AG08396 (cell line): ENCODE measurements at places on chromosomes 1 and 21.

GRCh38 chr1:119593805-119594204 is 54.3 kb downstream of the ZNF697 start:
- no peak for DNase-seq

DNA sequence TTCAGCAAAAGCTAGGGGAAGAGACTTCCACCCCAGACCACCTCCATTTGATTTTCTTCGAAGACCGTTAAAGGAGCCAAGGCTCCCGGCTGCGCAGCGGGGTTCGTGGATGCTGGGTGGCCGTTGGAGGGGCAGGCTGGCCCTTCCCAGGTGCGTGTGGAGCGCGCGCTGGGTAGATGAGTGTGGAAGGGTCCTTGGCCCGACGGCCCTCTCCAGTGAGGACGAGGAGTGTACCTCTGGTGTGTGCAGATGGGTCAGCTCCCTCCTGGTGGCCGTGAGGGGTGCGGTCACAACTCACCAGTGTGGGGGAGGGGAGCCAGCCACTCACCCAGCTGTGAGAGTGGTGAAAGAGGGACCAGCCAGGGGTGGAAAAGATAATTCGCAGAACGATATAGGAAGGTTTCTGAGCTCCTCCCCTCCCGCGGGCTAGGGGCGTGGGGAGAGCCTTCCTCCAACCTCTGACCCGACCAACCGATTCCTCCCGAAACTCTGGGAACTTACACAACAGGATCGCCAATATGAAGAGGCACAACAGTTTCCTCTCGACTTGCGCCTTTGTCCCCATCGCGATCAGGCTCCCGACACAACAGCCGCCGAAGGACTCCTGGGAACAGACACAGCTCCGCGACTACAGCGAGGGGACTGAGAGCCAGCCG is at the start of gene F11R:
F11R (minus strand) TSS at position 644 of the 656 bp plus-strand sequence; CDS start at position 565, 79 bp downstream.
- DNase-seq, result no peak

DNA sequence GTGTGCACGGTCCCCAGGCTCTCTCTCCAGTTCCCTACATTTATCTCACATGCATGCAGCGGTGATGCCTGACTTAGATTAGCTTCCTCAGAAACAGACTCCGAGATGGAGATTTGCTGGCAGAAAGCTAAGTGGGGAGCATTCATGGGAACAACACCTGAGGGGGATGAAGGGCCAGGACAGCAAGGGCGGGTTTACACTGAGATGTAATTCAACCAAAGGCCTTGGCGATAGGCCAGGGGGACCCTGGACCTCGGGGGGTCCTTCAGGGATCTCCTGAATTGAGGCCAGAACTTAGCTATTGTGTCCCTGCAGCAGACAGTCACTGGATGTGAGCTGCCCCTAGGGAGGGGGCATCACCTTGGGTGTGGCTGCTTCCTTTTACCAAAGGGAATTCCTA is 246.1 kb upstream of the CSF3R start:
- DNase-seq, result no peak

- DNase-seq, result no peak
Measured at GRCh38 chr1:6420454-6421042, 829 bp upstream of the HES2 start.

GRCh38 chr1:12616709-12617373 is 1.2 kb downstream of the DHRS3 start:
- DNase-seq, result no peak

- DNase-seq, result no peak
Measured at GRCh38 chr1:226686440-226687425, 52.3 kb downstream of the ITPKB start.

- no peak for DNase-seq
Measured at GRCh38 chr1:98048751-98049325, 128.0 kb upstream of the DPYD start.

GRCh38 chr21:31354604-31355443 is 10.8 kb upstream of the TIAM1 start:
- no peak for DNase-seq

GRCh38 chr1:152646656-152647055 is 16.5 kb upstream of the LCE2D start:
- DNase-seq, result peak; percentile 12

GRCh38 chr1:15526021-15526489 is 593 bp upstream of the DNAJC16 start:
- DNase-seq, result no peak

GRCh38 chr1:1088801-1089680 is 14.9 kb upstream of the RNF223 start:
- DNase-seq, result no peak

- no peak for DNase-seq
Measured at GRCh38 chr1:88216441-88216840, 467.6 kb upstream of the PKN2 start.

- no peak for DNase-seq
Measured at GRCh38 chr1:27623327-27624212, 11.4 kb downstream of the FGR start.

DNA sequence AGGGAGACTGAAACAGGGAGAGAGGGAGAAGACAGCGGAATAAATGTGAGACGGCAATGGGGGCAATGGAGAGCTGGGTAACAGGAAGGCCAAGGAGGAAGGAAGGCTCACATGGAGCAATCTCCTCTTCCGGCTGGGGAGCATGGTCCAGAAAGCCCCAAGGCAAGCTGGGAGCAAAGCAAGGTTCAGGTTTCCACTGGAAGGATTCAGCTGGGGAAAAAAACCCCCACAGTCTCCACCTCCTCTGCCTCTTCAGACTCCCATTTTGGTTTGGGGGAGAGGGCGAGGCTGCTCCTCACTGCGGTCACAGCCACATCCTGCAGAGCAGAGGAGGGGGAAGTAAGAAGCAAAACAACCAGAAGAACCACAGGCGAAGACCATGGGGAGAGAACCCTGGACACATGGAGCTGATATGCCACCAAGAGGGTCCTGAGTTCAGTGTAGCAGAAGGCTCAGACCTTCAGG is 650 bp downstream of the TNFAIP8L2 start:
- DNase-seq, result no peak

DNA sequence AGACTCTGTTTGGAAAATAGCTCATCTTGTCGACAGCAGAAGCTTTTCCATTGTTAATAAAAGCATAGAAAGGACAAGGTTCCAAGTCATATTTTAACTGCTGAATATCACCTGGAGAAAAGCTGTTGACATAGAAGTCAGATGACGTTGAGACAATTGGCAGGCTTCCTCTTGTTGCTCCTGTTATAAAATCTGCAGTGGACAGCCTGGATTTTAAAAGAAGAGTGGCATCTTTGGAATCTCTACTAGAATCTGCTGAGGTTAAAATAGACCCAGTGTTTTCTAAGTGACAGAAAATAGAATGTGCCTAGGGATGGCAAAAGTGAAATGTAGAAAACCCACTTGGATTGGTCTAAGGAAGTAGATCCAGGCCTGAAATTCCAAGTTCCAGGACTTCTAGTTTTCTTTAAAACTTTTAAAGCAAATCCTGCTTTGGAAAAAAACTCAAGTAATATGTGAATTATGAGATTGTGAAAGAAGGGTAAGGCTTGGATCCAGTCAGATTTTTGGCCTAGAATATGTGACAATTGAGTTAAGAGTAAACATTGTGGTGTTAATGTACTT is 53.6 kb upstream of the NEXN start:
- DNase-seq, result no peak

- DNase-seq, result no peak
Measured at GRCh38 chr21:44425895-44426662, 29.2 kb upstream of the LRRC3 start.

- DNase-seq, result no peak
Measured at GRCh38 chr1:247060771-247061170, 17.8 kb downstream of the ZNF670 start.

DNA sequence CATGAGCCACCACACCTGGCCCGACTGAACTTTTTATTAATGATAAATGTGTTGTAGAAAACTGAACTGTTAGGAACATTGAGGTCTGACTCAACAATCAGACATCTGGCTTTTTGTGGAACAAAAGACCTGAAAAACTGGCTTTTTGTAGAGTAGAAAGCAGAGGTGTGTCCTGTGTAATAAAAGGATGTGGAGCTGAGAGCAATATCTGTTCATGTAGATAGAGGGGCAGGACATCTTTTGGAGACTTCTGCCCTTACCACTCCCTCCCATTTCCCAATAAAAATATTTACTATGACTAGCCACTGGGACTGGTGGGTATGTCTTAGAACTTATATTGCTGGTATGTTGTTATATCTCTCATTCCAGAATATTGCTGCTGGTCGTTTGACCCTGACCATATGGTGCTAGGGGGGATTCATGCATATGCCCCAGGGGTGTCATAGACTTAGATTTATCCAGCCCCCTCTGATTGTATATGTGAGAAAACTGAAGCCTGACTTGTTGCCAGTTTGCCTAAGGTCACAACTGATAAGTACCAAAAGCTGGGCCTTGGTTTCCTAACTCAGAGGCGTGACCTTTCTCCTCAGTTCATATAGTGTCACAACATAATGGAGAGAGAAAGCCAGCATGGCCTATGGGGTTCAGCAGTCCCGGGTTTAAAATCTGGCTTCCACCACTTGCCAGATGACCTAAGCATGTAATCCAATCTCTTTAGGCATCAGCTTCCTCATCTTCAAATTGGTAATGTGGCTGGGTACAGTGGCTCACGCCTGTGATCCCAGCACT is 33.5 kb upstream of the PIGV start:
- no peak for DNase-seq

- DNase-seq, result no peak
Measured at GRCh38 chr1:223496883-223497282, 103.7 kb downstream of the CCDC185 start.

GRCh38 chr21:41854426-41854995 is 24.6 kb downstream of the PRDM15 start:
- no peak for DNase-seq

GRCh38 chr1:161510477-161510876 is 5.2 kb downstream of the FCGR2A start:
- no peak for DNase-seq

- DNase-seq, result no peak
Measured at GRCh38 chr1:32920833-32921232, 19.6 kb upstream of the TMEM54 start.

DNA sequence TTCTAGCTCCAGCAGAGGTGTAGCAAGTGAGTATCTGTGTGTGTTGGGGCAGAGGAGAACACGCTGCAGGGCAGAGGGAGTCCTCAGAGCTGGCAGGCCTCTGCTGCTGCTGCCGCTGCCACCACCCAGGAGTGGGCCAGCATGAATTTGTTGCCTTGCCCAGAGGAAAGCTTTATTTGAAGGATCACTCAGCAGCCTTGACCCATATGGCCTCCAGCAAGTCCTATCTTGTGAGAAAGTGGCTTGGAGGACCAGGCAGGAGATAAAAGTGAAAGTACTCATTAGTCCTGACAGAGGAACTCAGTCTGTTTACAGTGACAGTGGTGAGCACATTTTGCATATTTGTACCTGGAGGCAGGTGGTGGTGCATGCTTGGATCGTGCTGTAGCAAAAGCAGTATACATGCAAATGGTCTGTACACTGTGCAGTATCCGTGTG is 3.1 kb downstream of the TRAF5 start:
- DNase-seq, result no peak

DNA sequence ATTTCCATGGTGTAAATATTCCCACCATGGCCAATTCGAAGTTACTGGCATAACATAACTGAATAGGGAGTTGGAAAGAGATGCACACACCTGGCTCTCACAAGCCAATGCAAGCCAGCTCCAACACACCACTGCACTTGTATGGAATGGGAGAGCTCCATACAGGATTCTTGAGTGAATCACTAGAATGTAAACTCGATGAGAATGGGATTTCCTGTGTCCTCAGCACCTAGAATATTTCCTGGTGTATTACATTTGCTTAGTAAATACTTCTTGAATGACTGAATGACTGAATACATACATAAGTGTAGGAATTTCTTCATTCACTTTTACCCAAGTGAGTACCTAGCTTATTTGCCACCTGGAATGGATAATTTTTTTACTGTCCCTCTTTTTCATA is 16.2 kb upstream of the PPIE start:
- DNase-seq, result no peak

DNA sequence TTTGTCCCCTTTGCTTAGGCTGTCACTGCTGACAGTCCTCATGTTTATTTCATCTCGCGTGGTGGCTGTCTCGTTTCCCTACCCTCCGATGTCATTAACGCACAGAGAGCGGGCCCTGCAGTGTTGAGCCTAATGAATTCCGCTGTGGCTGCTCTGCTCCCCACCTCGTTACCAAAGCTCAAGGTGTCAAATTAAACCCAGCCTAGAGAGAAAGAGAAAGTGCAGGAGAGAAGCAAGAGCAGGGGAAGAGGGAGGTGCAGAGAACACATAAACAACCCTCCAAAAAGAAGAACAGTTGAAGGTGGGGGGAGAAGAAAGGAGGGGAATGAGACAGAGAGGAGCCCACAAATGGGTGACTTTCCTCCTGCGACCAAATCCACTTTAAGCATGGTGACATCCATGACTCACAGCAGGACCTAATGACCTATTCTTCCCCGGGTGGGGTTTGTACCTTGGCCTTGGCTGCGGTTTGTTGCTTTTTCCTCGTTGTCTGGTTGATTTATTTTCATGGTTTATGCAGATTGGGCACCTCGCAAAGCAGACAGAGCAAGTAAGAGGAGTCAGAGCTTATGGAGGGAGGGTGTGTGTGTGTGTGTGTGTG is 92.5 kb downstream of the PBX1 start:
- no peak for DNase-seq

DNA sequence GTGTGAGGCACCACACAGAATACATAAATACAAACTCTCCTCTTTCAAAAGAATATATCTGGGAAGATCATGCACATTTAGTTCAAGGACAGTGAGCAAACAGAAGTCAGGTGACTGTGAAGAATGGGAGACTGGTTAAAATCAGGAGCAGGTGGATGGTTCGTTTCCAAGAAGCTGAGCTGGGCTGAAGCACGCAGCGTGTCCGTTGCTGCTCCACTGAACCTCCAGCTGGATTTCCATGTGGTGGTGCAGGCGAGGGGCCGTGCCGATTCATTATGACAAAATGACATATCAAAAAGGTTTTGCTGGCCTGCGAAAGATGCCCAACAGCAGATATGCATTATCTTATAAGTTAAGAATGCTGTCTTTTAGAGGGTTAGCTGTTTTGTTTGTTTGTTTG is 66.0 kb downstream of the OLIG1 start:
- DNase-seq, result no peak

- no peak for DNase-seq
Measured at GRCh38 chr1:197787623-197788536, 12.6 kb upstream of the DENND1B start.

GRCh38 chr1:27755865-27756264 is 17.2 kb upstream of the STX12 start:
- no peak for DNase-seq

GRCh38 chr1:18743233-18743632 is 112.6 kb downstream of the PAX7 start:
- DNase-seq, result no peak

DNA sequence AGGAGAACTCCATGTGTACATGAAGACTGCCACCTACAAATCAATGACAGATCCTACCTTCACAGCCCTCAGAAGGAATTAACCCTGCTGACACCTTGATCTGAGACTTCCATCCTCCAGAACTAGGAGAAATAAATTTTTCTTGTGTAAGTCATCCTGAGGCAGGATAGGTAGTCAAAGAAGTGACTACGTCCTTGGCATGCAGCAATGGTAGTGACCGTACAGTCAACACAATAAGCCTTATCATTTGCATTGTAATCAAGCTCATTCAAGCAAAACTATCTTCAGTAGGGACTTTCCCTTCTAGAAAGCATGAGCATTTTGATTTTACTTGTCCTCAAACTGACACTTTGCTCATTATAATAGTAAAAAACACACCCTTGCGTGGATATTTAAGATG is 64.0 kb upstream of the KCNK1 start:
- no peak for DNase-seq

- DNase-seq, result peak; percentile 58
Measured at GRCh38 chr1:168470901-168471431, 72.8 kb downstream of the XCL2 start.
